Fibroblast of gingiva (primary cell): ENCODE measurements at places on chromosomes 3 and 15.
A peak's percentile ranks its signal among the peaks of the same experiment; 100 is the strongest.

- no peak for DNase-seq
Observed at GRCh38 chr3:139524841-139525636, 14.5 kb downstream of the RBP1 start.

- DNase-seq: no peak
Observed at GRCh38 chr3:32569540-32570420, 878 bp downstream of the DYNC1LI1 start.

- DNase-seq: peak; percentile 41
Observed at GRCh38 chr15:72184165-72184811, 13.3 kb downstream of the GRAMD2A start.

DNA sequence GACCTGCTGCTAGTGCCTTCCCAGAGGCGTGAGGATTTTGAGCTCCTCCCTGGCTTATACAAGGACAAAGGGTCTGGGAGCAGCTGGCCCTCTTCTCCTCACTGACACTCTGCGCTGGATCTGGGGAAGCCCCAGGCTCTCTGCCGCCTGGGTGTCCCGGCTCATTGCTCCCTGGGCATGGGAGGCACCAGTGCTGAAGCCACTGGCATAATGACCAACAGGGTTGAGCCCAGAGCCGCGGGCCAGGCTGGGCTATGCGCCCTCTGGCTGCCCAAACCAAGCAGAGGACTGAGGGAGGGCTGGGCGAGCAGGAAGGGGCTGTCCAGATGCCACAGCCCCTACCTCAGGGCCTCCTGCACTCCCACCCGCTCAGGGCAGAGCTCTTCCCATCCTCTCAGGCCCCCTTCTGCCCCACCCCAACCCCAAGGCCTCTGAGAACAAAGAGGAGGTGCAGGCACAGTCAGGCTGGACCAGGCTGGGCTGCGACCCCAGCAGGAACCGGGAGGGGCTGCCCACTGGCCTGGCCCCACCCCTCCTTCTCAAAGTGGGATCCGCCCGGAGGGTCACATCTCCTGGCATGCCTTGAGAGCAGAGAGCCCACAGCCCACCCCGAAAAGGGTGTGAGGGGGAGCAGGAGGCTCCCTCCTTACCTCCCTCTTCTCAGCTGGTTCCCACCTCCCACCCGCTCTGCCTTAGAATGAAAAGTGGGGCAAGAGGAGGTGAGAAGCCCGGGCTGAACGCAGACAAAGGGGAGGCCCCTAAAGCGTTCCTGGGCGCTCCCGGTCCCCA, 1.6 kb downstream of the LINGO1 start:
- no peak for DNase-seq

DNA sequence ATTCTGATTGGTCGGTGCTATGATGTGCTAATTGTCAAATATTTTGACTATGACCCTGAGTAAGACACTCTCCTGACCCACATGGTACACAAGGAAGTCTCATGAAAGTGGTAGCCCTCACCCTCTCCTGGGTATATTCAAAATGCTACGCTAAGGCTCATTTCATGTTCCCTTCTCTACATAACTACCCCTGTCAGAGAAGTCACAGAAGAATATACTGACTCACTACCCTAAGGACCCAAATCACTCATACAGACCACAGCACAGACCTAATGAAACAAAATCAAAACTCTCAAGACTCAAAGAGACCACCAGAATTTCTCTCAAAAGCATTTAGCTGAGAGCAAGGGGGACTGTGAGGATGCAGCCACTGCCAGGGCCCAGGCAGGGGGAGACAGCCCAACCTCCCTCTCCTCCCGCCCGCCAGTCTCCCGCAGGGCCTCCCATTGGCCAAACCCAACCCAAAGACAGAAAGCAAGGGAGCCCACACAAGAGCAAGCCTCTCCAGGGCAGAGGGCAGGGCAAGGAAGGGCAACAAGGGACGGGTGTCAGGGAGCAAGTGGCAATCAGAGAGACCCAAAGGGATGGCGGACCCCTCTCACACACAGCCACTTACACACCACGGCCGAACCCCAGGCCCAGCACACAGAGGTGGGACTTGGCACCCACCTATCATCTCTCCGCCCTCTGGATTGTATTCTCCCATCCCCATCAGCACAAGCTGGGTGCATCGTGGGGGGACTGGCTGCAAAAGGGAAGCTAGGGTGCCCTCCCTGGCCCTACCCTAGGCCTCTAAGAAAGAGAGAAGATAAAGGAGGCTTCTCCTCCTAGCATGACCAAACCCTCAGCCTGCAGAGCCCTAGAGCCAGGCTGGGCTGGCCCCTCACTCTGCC, 41.6 kb downstream of the MEGF11 start:
- no peak for DNase-seq
